ENCODE measurements at places on chromosomes 16 and 17. TPM values are rescaled to one million over a fixed set of nuclear protein-coding genes. Genes with fewer than 3 reads are reported as not detected.

Gene IGFALS
- not detected for total RNA-seq

Gene ZC3H7A
- 43.0 TPM for total RNA-seq

Gene HCRT
- total RNA-seq: not detected

Gene CHRNB1
- 16.0 TPM for total RNA-seq

Gene PKMYT1
- total RNA-seq: 113 TPM

Gene AOC3
- 6.2 TPM for total RNA-seq

Gene C17orf67
- 3.0 TPM for total RNA-seq

Gene SPNS3
- not detected for total RNA-seq

Gene TMEM220
- total RNA-seq: 2.4 TPM

DNA sequence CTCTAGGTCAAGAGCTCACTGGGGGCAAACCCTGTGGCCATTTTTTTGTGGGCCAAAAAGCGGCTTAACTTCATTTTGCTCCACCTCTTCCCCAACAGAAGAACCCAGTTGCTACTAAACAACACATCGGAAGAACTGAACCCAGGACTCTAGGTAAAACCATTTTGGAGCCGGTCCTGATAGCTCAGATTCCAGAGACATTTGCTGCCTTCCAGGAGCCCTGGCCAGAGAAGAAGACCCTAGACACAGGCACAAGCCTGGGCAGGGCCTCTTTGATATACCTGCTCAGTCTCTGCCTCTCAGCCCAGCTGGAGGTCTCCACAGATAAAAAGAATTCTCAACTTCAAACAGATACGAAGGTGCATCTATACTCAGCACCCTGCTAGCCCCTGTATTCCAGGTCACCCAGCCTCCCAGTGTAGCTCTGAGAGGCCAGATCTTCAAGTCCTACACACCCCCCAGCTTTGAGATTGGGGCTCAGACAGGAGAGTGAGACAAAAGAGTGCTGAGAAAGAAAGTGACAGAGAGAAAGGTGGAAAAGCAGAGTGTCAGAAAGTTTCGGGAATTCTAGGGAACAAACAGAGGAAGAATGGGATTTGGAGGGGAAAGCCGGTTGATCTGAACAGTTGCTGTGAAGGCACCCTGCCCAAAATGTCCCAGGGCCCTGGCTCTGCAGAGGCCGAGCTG is 6.6 kb upstream of the HOXB9 start:
- DNase-seq: no peak

GRCh38 chr17:78889531-78889930 is 13.5 kb downstream of the CEP295NL start:
- no peak for DNase-seq

DNA sequence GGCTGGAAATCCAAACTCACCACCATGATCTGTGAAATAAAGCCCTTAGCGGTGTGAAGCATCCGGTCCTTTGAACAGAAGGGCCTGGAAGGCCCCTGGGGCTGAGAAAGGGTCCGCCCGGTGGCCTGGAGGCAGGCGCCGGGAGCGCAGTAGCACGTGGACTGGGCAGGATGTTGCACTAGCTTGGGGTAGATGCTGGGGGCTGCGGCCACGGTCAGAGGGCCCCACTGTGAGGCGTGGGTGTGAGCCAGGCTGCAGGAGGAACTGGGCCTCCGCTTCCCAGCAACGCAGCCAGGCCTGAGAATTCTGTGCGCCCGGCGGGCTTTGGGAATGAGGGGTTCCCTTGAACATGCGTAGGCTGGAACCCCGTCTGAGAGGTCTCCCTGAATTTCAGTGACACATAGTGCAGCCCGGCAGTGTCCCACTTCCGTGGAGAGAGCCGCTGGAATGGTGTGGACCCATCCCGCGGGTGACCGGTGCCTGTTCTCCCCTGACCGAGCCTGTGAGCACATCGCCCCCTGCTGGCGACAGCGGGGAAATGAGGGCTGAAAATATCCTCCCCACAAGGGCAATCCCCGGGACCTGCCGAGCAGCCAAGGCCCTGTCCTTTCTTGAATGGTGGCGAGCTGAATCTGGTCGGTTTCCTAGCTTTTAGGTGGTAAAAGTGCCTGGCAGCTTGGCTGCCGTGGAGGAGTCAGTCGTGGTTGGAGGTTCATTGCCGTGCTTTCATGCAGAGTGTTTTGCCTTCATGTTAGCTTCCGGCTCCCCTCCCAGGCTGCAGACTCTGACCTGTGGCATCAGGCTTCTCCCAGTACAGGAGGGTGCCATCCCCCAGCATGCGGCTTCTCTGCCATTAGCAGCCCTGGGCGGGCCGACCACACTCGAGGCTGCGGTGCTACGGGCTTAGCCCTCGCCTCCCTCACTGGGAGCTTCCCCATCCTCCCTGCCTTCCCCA is 43.8 kb downstream of the DNAJA2 start:
- peak; percentile 84 for DNase-seq

- DNase-seq: no peak
Observed at GRCh38 chr16:26708428-26708827, 358.3 kb upstream of the C16orf82 start.

GRCh38 chr16:12265108-12265507 is 288.6 kb downstream of the SNX29 start:
- no peak for DNase-seq

DNA sequence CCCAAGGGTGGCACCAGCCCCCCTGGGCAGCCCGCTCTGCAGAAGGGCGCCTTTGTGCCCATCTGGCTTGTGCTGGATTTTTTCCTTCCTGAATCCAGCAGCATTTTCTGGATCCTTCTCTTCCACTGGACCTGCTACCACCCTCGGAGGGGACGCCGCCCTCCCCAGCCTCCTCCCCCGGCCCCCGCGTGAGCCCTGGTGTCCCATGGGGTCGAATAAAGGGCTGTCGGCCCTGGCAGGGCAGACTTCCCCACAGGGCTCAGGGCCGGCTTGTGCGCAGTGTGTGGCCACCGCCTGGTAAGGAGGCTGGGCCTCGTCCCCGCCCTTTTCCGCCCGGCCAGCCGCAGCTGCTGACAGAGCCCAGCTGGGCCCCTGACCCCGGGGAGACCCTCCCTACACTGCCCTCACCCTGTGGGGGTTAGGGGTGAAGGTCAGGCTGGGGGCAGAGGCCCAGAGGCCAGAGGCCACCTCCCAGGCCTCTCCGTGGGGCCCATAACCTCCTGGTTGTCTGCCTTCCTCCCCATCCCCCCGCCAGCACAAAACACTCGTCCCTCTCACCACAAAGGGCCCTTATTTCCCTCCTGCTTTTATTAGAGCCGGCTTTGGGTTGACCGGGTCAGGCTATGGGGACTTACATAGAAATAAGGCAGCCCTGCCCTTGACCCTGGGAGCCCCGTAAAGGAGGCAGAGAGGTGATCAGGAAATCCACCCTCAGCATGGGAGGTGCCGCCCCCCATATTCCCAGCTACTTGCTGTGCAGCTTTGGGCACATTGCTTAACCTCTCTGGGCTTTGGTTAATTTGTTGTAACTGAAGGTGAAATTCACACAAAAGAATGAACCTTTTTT is 179.3 kb upstream of the CIBAR2 start:
- DNase-seq: no peak

DNA sequence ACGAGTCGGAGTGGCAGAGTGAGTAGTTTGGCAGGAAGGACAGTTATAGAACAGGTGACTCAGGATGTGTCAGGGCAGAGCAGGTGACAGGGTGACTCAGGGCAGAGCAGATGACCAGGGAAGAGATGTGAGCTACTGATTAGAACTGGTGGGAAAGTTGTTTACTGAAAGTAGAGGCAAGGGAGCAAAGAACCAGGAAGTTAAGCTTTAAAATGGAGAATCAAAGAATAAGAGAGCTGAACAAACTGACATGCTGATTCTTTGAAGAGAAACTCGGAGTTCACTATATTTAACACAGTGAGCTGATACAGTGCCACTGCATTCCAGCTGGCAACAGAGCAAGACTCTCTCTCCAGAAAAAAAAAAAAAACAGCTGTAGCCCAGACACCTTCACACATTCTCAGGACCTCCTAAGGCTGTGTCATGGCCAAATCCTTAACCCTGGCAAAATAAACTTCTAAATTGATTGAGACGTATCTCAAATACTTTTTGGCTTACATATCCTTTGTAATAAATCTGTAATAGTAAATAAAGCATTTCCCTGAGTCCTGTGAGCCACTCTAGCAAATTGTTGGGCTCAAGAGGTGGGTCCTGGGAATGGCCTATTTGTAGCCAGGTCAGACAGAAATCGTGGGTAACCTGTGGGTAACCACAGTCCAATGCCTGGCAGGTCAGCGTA is 12.3 kb upstream of the UBE2I start:
- no peak for DNase-seq

GRCh38 chr16:64364894-64365293 is 757.0 kb downstream of the CDH11 start:
- no peak for DNase-seq

DNA sequence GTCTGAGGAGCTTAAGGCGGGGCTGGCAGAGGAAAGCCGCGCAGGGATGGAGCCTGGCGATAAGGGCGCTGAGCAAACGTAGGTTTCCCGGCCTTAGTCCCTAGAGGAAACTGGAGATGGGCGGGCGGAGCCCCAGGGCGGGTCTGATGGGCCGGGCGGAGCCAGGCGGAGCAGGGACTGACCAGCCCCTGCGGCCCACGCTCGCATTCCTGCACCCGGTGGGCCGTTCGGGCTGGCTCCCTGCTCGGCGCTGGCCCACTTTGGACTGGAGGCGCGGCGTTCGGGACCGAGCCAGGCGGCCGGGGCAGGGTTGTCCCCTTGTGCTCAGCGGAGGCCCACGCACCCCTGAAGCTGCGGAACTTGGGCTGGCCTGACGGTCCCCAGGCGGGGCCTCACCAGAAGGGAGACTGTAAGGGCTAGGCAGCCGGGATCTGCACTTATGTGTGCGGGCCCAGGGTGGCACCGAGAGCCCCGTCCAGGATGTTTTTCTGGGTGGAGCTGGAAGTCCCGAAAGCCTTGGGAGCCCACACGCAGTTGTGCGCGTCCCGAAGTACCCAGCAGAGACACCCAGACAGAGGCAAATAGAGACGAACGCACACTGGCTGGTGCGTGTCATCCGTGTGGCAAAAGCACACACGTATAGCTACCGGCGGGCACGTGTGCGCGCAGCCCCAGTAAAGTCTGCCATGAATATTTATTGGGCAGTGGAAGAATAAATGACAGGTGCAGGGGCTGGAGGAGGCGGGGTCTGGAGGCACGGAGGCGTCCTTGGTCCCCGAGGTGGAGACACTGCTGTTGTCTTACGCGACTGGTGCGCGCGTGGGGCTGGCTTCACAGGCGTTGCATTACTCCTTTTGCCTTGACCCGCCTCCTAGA is 1.4 kb downstream of the PYDC1 start:
- DNase-seq: peak; percentile 89

GRCh38 chr17:44132275-44132821 is 8.9 kb upstream of the HDAC5 start:
- DNase-seq: no peak

DNA sequence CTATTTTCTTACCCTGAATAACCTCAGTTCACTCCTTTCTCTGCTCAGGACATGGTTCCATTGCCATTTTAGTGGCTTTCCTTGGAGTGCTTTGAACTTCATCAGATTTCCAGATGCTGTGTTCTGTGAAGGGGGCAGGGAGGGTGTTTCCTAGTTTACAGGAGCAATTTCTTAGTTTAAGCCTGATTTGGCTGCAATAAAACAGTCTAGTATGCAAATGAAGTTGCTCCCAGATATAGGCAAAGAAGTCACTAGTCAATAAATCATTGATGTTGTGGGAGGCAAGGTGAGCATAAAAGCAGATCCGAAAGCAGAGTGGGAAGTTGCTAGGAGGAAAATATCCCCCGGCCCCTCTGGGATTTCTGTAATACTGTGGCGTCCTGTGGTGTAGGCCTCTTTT is 202.3 kb downstream of the HS3ST4 start:
- no peak for DNase-seq

- no peak for DNase-seq
Observed at GRCh38 chr17:32491371-32492263, 4.8 kb downstream of the CDK5R1 start.

DNA sequence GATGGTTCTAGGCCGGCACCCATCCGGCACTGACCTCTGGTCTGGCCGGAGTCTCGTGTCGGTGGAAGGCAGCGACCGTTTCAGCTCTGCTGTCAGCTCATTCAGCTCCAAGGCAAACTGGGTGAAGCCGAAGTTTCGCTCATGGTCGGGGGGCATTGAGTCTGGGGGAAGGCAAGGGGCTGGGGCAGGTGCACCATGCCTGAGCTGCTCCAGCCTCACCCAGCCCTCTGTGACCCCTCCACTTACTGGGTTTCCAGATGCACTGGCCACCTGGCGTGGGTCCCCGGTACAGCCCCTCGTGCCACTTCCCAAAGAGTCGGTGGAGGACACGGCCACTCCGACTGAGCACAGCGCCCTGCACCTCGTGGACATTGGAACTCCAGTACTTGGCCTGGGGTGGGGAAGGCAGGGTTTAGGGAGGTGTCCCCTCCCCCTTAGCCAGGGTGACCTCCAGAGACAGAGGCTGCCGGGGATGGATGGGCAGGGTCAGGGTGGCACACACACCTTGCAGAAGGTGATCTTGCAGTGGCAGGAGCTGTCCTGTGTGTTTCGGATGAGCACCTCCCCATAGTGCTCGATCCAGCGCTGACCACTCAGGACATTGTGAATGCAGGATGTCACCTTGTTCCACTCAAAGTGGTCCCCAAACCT is 12.6 kb downstream of the OSBPL7 start:
- no peak for DNase-seq

- no peak for DNase-seq
Observed at GRCh38 chr17:37429453-37429852, 22.8 kb downstream of the TADA2A start.

GRCh38 chr17:80006339-80006720 is 29.3 kb downstream of the TBC1D16 start:
- DNase-seq: no peak

DNA sequence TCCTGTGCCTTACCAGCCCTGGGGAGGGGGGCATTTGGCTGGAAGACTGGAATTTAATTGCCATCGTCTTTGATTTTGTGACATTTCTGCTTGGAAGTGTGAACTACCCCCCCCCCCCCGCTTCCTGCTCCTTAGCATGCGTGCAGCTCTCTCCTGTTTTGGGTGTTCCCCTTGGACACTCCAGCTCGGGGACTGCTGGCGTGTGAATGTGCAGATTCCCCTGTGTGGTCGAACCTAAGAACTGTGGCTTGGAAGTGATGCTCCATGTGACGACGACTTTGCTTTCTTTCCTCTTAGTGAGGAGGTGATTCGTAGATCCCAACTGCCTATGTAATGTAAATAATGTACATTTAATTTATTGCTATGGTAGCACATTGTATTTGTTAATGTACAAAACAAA is 26.1 kb downstream of the OR1D5 start:
- no peak for DNase-seq

GRCh38 chr16:13835387-13835786 is 84.6 kb upstream of the ERCC4 start:
- no peak for DNase-seq

DNA sequence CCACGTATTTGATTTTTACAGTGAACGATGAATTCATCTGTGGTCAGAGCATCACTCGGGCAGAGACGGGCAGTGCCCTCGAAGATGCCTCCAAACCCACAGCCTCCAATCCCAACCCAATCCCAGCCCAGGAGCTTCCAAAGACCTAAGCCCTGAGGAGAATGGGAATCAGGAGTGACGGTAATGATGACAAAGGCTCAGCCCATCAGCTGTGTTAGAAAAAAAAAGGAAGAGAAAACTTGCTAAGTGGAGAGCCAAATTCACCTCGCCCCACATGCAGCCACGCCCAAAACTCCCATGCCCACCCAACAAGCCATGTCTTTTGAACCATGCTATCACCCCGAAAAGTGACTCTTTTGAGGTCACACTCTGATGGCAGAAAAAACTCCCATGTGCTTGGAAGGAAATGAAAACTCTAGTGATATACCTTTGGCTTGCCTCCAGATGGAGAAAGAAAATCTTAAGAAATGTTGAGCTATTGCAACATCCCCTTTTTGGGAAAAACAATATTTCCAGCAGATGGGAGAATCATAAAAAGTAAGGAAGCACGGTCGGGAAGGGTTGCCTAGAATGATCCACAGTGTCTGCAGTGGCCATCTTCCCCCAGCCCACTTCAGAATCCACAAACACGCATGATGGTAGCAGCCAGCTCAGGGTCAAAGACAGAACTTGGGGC is 37.7 kb downstream of the XYLT1 start:
- DNase-seq: no peak

All from WTC11 (cell line).